PC-9 (cell line): ENCODE measurements at places on chromosomes 1 and 21. TPM values are rescaled to one million over a fixed set of nuclear protein-coding genes. Genes with fewer than 3 reads are reported as not detected.

ADGRB2 gene
- 15.6 and 28.5 TPM in 2 replicates for total RNA-seq

- no peak for DNase-seq
Measured at GRCh38 chr1:237795558-237795957, 95.2 kb downstream of the ZP4 start.

GRCh38 chr21:28761674-28762356 lies 230.9 kb downstream of the LTN1 start:
- DNase-seq, result no peak

DNA sequence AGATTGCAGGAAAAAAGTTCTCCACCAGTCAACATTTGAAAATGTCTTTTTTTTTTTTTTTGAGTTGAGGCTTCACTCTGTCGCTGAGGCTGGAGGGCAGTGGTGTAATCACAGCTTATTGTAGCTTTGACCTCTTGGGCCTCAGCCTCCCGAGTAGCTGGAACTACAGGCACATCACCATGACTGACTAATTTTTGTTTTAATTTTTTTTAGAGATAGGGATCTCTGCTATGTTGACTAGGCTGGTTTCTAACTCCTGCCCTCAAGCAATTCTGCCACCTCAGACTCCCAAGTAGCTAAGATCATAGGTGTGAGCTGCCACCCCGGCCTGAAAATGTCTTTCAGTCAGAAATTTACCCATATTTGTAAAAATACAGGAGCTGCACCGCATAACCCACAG lies 30.6 kb upstream of the USP24 start:
- peak; percentile 84 for DNase-seq

- no peak for DNase-seq
Measured at GRCh38 chr1:82695443-82695842, 894.7 kb downstream of the ADGRL2 start.

- no peak for DNase-seq
Measured at GRCh38 chr1:170250531-170251276, 104.9 kb downstream of the NTMT2 start.

DNA sequence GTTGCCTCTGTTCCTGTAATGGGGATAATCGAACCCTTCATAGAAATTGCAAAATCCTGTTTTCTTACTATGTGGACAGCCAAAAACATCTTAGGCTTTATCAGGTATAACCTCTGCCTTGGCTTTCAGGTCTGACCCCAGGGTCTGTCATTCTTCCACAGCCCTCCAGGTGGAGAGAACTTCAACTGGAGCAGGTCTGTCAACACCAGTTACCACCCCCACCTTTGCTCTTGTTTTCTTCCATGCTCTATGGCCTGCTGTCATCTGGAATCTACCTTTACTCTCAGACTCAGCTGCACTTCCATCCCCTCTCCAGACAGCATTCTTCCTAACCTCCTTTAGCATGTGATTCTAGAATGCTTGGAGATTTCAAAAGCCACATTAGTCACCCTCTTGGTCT lies 10.4 kb upstream of the GJA9 start:
- DNase-seq, result no peak

DNA sequence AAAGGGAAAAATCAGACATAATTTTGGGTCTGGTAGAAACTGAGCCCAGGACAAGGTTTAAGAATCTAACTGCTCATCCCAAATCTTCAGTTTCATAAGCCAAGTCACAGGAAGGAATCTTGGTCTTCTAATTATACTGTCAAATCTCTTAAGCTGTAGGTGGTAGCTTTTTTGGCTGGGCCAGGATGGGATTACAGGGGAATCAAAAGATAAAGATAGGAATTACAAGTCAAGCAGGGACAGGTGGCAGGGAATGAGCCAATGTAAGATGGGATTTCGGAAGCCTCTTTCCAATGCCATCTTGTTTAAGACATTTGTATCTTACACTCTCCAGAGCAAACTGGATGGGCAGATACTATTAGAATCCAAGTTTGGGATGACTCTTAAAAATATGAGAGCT lies 383.5 kb downstream of the KCNH1 start:
- no peak for DNase-seq

DNA sequence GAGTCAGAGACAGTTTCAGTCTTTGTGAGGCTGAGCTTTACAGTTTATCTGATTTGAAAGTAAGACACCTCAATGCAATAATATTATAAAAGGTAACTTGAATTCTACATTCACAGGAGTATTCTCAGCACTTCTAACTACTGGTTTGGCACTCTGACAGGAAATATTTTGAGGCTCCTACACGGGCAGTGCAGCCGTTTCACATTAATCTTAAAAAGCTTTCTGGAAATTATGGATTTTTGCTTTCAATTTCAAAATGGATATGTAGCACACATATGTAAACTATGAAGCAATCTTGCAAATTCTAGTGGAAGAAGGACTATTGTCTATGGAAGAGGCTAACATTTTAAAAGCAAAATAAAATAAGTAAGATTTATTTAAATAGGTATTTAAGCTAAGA lies 262.9 kb upstream of the SNX7 start:
- no peak for DNase-seq

C4BPA gene
- total RNA-seq, result not detected in 2 replicates

DNA sequence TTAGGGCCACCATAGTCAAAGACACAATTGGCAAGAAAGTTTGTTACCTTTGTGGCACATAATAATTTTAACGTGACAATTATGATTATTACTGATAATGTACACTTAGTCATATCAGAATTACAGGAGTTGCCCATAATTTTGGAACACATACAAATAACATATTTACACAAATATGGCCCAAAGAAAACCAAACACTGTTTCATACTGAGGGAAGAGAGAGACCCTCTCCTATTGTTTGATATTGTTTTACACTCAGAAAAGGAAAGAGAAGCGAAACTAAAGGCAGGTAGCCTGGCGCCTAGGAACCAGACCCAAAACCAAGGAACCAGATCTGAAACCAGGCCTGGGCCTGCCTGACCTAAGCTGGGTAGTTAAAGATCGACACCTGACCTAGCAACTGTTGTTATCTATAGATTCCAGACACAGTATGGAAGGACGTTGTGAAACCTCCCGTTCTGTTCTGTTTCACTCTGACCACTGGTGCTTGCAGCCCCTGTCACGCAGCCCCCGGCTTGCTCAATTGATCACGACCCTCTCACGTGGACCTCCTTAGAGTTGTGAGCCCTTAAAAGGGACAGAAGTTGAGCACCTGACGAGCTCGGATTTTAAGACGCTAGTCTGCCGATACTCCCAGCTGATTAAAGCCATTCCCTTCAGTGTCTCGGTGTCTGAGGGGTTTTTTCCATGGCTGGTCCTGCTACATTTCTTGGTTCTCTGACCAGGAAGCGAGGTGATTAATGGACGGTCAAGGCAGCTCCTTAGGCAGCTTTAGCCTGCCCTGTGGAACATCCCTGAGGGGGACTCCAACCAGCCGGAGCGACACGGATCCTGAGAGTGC lies 27.9 kb downstream of the C1orf115 start:
- DNase-seq, result no peak

DNA sequence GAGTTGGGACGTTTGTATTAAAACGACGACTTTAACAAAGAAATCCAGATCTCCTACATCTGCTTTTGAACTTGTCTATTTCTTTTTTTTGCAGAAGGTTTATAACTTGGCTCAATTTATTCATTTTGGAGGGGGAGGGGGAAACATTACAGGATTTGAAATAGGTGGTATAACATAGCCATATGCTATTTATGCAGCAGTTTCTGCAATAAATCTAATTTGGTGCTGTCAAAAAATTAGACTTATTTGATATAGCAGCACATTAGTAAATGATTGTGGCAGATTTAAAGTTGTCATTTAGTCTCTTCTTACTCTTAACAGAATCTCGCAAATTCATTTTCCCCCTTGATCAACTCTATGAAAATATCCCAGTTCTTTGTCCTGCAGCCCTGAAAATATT lies 138.2 kb downstream of the SDCCAG8 start:
- no peak for DNase-seq

ZFYVE9 gene
- total RNA-seq, result 20.0 and 20.7 TPM in 2 replicates

- no peak for DNase-seq
Measured at GRCh38 chr1:21192284-21192683, 15.6 kb upstream of the EIF4G3 start.

- DNase-seq, result no peak
Measured at GRCh38 chr1:22489278-22489677, 37.6 kb downstream of the ZBTB40 start.

DNA sequence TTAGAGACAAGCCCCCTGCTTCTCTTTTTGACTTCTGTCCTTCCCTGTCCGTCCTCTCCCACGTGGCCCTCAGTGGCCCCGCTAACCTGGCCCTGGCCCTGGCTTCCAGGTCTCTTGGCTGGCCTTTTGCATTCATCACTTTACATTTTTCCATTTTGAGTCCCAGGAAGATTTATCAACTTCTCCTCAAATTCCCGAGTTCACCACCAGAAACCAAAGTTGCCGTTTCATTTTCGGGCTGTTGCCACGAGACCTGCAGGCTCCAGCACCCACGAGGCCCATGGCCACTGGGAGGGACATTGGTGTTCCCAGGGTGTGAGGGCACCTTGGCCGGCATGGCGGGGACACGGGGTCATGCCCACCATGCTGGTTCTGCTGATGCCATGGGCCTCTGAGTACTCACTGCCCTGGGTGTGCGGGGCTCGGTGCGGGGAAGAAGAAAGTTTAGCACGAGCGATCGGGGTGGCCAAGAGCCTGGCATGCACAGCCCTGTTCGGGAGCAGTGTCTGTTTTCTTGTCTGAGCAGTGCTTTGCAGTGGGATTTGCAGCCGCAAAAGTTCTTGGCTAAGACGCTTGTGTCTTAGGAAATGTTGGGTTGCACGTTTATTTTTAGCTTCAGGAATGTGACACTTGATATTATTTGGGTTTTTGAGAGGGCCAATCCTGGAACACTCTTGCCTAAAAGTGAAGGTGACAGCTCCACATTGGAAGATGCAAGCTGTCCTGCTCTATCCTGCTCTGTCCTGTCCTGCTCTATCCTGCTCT lies 40.4 kb upstream of the ADARB1 start:
- no peak for DNase-seq

DNA sequence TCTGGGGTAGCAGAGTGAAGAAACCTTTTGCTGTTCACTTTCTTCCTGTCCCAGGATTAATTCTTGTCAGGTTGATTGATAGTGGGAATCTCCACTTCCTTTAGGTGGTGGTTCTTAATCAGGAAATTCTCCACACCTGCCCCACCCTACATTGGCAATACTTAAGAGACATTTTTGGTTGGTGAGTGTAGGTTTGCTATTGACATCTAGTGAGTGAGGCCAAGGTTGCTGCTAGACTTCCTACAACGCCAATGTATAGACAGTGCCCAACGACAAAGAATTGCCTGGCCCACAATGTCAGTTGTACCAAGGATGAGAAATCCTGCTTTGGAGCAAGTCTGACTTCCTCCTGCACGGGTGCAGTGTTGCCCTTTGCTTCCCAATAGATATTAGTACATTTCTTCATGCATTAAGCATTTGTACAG lies 38.5 kb downstream of the MAP3K7CL start:
- peak; percentile 99 for DNase-seq

VASH2 gene
- total RNA-seq, result 0.55 TPM in 1 of 2 replicates, not detected in the other

DNA sequence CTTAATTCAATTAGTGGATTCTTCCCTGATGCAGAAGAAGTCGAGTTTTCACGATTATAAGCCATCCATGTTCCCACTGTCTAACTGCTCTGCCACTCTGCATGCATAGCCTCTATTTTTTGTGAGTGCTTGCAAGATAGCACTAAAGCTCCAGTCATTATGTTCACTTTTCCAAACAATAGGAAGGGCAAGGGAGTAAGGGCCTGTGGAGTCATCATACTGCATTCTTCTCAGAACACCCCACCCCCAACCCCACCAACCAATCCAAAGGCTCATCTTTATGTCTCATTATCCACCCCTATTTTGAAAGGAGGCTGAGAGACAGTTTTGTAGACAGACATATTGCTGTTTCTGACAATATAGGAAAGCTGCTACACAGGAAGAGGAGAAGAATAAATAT lies 471.7 kb upstream of the ADGRL2 start:
- DNase-seq, result no peak

DCST1 gene
- 0.22 and 0.43 TPM in 2 replicates for total RNA-seq

DNA sequence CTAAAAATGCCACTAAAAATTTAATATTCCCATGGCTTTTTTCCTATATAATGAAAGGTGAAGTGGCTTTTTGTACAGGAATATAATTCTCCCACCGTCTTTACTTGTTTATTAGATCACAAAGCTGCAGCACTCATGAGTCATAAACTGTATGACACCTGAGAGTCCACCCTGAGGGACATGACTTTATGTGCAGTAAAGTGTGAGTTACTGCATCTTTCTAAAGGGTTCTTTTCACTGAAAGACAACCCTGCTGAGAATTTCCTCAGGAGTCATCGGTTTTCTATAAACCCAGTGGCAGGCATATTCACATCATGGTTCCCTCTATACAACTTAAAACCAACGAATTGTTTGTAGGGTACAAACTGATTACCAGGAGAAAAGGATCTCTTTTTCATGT lies 77.4 kb downstream of the APP start:
- DNase-seq, result no peak

MRPL39 gene
- total RNA-seq, result 15.5 and 21.2 TPM in 2 replicates

MANEAL gene
- total RNA-seq, result 11.3 and 13.1 TPM in 2 replicates

GRCh38 chr1:36408479-36408878 lies 10.8 kb upstream of the LSM10 start:
- peak; percentile 61 for DNase-seq

- peak; percentile 84 for DNase-seq
Measured at GRCh38 chr1:179128520-179128919, 46.6 kb downstream of the TOR3A start.

DNA sequence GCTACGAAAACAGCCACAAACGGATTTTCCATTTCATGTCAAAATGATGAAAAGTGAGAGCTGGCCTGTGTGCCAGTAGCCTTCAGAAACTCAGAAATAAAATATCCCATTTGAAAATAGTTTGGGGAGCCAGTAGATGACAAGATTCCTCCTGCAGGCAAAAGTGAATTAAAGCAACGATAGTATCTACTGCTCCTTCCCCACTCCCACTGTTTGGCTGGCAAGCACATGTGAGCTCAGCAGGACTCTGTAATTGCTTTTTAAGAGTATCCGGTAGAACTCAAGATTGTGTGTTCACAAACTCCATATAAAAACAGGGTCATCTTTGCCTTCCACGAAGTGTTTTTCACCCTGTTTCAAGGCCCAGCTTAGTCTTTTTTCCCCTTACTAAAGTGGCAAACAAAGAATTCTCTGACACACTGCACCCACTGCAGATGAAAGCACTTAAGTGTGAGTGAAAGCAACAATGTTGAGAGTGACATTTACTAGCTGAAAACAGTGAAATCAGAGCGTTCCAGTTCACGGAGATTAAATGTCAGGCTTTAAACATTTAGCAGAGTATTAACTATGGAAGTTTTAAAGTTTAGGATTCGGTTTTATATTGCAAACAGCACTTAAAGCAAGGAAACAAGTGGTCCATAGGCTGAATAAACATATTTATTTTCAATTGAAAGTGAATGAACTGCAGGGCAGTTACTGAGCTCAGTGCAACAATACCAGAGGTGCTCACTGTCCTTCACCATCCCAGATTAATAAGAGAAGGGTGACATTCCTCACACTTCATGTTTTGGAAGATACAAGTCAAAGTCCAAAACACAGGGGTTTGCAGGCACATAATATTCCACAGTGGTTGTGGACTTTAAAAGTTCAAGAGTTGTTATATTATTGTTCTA lies 70.0 kb downstream of the ALG14 start:
- no peak for DNase-seq

- DNase-seq, result no peak
Measured at GRCh38 chr1:3465935-3466321, 11.5 kb downstream of the ARHGEF16 start.

GRCh38 chr1:232865102-232865931 lies 60.1 kb downstream of the MAP10 start:
- DNase-seq, result no peak

OLFM3 gene
- total RNA-seq, result not detected in 2 replicates
